ENCODE measurements at places on chromosomes 7 and 10. TPM values are rescaled to one million over a fixed set of nuclear protein-coding genes. Genes with fewer than 3 reads are reported as not detected.

Gene SCIN
- not detected for total RNA-seq

GRCh38 chr7:141562972-141563371 is 11.8 kb downstream of the AGK start:
- DNase-seq = no peak

Gene TAF5
- total RNA-seq = 3.6 TPM

DNA sequence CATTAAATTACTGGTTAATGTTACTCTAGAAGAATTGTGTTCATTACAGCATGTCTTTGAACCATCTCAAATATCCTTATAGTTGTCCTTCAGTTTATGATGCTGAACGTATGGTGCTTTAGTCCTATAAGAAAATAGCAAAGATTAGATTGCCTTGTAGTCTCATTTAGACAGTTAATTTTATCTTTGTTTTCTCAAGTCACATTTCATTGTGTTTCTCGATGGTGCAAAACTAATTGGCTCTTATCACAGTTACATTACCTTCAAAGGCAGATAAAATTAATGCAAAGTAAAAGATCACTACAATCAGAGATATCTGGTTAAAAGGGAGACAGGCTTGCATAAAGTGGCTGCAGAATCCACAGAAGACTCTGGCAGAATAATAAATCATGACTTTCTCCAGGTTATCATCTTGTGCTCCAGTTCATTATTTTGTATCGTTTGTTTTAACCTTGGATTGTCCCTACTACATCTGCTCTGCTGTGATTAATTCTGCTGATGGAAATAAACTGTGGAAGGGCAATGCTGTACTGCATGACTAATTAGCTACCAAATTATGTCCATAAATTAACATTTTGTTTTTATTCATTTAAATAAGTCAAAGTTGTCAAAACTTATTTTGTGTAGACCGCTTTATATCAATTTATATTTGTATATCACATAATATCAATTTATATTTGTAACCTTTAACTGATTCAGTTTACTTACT is 24.2 kb downstream of the PRPS1L1 start:
- no peak for DNase-seq

DNA sequence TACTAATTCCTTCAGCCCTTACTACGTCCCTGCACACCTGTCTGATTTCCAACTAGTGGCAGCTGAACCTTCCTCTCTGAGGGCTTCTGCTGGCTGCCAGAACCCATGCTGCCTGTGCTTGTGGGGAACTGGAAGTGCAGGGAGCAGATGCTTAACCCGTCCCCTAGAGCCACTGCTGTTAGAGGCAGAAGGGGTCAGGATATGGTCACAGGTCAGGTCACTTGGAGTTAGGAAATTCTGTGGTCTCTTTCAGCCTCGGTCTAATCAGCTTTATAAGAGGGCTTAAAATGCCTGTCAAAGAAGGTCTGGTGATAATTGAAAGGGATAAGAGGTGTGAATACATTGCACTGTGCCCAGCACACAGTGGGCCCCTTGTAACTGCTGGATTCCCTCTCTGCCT is 82.0 kb downstream of the PLPP4 start:
- DNase-seq = no peak

Data from IMR-90 (cell line).